ENCODE measurements at places on chromosomes 7 and 10.

- no peak for DNase-seq
These were observed 33.8 kb downstream of the NACAD start for GRCh38 chr7:45055016-45055415.

- DNase-seq = no peak
These were observed 628 bp downstream of the MRPS33 start for GRCh38 chr7:141014125-141014523.

- DNase-seq = no peak
These were observed 18.5 kb downstream of the ANTXRL start for GRCh38 chr10:46305079-46305818.

DNA sequence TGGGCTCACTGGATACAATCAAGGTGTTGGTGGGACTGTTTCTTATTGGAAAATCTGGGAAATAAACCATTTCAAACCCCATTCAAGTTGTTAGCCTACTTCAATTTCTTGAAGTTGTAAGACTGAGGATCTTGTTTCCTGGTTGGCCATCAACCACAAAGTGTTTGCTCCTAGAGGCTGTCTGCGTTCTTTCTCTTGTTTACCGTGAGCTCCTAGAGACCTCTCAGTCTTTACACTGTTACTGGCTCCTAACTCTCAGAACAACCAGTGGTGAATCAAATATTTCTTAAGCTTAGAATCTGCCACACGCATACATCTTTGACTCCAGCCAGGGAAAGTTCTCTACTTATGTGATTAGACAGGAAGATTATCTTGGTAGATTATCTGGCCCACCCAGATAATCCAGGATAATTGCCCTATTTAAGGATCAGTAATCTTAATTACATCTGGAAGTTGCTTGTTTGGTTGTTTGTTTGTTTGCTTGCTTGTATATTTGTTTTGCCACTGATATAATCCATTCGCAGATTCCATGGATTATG lies 798.7 kb downstream of the IPMK start:
- no peak for DNase-seq

DNA sequence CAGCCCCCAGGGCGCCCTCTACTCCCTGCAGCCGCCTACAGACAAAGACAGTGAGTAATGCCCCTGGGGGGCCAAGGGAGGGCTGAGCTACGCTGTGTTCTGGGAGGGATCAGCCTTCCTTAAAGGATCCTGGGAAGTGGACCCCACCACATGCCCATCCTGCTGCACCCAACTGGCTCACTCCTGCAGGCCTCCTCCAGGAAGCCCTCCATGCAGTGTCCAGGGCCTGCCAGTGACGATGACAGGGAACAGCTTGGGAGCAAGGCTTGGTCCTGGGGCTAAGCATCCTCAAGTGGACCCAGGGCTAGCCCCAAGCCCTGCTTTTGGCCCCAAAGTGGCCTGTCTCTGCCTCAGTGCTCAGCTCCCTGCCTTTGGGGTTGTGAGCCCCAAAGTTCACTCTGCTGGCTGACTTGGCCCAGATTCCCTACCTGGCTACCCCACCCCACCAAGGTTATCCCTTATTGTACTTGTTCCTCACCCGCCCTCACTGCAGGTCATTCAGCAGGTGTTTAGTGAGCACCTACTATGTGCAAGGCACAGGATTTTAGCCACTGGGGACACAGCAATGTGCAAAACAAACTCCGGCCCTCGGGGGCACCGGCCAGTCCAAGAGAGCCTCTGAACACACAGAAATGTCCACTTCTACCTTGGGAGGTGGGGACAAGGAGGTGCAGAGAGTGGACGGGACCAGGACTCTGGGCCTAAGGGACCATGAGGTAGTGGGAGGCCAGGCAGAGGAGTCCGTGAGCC lies 83.5 kb downstream of the MYL10 start:
- no peak for DNase-seq

GRCh38 chr10:23067939-23068775 lies 27.2 kb upstream of the MSRB2 start:
- peak; percentile 58 for DNase-seq

Measured in effector CD4-positive, alpha-beta T cell (primary cell).